Right hindlimb (tissue), 1 donor: ENCODE measurements at places on chromosomes 3 and 15.

GRCh38 chr3:112470788-112471187 is 28.5 kb downstream of the BTLA start:
- DNase-seq, result no peak

GRCh38 chr3:120348065-120348990 is 826 bp downstream of the LRRC58 start:
- DNase-seq, result no peak

DNA sequence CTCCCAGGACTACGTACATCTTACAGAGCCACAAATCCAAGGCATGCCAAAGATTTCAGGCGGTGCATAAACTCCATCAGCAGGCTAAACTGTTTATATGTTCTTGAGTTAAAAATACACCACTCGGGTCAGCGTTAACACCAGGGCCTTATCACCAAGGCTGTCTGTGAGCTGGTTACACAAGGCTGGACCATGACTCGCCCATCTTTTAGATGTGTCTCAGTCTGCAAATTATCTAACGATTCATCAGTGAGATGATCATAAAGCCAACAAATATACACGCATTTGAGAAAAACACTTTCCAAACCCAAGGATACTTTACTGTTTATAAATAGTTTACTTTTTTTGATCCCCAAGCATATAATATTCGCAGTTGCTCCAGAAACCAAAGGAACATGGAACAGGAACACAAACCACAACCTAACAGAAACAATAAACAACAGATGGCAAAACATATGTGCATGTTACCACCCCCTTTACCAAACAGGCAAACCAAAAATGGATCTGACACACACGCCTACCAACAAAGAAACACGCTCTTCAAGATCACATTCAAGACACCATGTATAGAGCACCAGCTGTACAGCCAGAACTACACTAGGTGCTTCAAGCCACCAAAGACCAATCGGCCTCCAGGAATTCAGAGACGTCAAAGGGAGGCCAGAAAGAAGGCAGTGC is 15.4 kb downstream of the LRIG1 start:
- DNase-seq, result no peak

DNA sequence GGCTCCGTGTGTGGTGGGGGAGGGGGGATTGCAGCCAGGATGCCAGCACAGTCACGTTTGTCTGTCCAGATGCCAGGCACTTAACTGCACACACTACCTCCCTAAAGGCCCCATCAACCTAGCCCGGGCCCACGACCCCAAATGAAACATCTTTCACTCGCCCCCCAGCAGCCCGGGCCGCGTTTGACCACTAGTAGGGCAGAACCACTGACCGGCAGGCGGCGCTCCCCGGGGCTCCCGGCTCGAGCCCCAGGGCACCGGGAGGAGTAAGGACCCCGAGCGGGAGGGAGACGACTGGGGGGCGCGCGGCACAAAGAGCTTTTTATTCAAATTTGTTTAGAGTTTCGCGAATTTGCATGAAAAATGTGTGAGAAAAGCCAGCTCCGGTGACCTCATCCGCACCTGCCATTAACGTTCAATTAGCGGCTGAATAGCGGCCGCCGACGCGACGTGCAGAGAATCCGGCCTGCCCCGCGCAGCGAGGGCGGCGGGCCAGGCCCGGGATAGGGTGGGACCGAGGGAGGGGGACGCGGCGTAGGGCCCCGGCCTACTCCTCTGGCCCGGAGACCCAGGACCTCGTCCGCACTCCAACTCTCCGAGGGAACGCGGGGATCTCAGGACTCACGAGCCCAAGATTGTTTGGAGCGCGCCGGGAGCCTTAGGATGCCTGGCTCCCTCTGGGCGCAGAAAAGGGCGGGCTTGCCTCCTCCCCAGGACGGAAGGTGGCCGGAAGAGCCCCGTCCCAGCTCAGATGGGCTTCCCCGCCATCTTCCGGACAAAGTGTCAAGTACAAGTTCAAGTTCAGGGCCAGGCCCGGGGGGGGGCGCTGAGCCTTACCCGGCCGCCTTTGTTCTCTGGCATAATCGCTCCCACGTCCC is 64.9 kb upstream of the POLG start:
- DNase-seq, result no peak

DNA sequence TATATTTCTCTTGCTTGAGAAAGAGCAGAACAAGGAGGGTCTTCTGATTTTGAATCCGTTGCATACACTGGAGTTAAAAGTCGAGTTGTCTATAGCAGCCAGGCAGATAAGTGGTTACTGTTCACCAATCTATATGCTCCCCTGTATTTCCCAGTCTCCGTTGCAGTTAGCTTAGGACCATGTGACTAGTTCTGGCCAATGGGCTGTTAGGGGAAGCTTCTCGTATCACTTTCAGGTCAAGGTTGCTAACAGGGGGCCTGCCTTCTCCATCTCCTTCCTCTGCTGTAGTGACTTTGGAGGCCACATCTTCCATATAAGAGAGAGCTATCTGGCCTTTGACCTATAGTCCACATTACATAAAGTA is 188.5 kb upstream of the KBTBD8 start:
- DNase-seq, result no peak

- DNase-seq, result no peak
Measured at GRCh38 chr3:124142389-124142970, 150.6 kb upstream of the ROPN1 start.

GRCh38 chr3:65126527-65127410 is 439.0 kb upstream of the ADAMTS9 start:
- no peak for DNase-seq

DNA sequence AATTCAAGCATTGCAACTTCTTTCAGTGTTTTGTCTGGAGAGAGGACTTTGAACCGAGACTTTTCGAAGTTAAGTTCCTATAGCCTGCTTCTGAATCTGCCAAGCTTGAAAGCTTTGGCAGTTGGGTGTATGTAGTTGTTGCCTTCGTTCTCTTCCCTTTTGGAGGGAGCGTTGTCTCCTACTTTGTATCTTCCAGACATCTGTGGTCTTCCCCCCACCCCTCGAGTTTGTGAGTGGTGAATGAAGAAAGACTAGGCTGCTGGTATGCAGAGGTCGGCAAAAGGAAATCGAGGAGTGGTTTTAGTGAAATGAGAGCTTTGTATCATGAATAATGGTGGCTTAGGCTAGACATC is 1.3 kb downstream of the CTNNB1 start:
- peak; percentile 52 for DNase-seq

DNA sequence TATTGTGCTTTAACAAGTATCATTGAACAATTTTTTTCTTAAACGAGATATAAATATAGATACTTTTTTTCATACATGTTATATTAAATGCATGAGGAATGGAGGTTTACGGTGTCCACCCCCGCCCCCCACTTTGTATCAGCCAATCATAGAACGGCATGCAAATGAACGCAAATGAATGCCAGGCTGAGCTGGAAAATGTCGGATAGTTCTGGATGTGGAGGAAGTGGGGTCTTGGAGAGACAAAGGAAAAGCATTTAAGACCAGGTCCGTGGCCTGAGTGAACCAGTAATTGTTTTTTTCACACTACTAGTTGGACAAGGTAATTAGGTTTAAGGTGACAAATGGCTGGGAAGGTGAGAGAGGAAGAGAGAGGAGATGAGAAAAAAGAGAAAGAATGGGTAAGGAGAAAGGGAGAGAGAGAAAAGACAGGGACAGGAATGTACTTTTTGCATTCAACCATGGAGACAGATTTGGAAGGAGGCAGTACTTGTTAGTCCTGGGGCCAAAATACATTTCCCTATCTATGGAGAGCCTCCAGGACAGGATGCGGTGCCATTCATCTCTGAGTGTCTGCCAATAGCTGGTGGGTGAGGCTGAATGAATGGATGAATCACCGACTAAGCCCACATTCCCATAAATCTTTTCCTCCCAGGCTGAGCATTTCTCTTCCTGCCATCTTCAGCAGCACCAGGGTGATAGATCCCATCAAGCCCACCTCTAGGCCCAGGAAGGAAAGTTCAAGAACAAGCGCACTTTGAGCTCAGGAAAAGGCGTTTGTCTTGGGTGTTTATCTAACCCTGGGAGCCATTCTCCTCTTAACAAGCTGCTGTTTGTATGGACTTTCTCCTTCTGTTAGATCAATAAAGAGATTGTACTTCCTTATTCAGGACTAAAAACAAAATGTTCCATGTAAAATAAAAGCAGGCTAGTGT is 1.4 kb upstream of the RAD18 start:
- no peak for DNase-seq

- DNase-seq, result no peak
Measured at GRCh38 chr15:90829942-90830440, 38.4 kb upstream of the FURIN start.

DNA sequence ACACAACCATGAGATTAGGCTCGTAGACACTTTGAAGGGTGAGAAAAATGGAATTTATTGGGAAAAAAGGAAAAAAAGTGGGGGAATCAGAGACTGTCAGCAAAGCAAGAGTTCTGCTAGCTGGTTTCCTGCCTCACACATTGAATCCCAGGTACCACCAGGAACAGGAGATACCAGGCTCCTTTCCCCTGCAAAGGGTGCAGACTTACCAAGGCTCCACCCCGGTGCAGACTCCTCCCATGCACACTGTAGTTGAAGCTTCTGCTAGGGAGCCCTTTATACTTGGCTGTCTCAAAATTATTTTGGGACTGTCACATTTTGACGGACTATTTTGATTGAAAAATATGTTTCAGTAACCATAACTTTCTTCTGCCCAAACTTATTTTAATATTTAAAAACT is 819.9 kb upstream of the GBE1 start:
- no peak for DNase-seq

DNA sequence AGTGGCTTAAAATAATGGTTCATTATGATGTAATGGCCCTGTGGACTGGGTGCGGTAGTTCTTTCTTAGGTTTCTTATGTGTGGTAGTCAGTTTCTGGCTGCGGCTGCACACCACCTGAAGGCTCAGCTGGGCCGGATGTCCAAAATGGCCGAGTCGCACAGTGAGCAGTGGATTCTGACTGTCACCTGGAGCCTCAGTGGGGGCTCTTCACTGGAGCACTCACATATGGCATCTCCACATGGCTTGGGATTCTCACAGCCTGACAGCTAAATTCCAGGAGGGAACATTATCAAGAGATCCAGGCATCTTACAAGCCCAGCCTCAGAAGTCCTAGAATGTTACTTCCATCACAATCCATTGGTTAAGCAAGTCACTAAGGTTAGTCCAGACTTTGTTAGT is 26.8 kb upstream of the ALDH1L1 start:
- DNase-seq, result no peak

DNA sequence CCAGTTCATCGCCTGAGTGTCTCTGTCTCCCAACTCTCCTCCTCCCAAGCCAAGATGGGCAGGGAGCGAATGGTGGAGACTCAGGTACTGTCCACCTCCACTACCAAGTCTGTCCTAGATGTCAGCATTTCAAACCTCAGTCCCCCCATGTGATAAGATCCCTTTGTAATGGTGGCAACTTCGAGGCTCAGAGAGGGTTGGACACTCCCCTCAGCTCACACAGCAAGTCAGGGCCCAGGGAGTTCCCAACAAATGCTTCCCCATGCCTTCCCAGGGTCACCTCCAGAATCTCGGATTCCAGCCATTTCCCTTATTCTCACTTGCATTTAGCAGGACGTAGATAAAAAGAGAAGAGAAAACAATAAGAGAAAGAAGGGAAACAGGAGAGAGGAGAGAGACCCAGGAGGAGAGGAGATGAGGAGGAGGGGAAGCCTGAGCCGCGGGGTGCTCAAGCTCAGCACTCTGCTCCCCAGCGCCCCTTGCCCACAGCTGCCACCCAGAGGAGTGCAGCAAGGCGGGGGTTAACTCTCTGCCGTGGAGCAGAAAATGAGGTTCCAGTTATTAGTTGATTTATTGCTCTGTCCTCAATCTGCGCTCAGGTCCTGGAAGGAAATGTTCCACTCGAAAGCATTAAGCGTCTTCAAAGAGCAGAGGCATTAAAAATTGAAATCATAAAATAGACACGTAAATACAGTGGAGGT is 84.1 kb upstream of the LINGO1 start:
- DNase-seq, result no peak

DNA sequence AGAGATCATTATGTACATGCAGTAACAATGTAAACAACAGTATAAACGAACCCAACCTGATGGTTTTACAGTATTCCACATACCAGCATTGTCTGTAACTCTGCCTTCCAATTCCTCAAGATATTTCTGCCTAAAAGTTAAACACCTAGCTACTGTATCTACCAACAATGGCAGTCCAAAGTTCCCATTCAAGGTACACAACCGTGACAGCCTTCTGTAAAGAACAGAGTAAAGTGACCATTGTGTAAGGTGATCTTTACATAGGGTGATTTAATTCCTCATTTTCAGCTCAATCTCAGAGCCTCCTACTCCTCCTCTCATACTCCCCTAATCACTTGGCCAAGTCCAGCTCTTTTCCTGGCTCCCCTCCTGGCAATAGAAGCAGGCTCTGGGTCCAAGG is 10.4 kb downstream of the SECISBP2L start:
- no peak for DNase-seq

GRCh38 chr3:9934235-9934621 is 594 bp downstream of the CRELD1 start:
- no peak for DNase-seq

GRCh38 chr3:8856721-8857120 is 87.3 kb upstream of the OXTR start:
- no peak for DNase-seq

DNA sequence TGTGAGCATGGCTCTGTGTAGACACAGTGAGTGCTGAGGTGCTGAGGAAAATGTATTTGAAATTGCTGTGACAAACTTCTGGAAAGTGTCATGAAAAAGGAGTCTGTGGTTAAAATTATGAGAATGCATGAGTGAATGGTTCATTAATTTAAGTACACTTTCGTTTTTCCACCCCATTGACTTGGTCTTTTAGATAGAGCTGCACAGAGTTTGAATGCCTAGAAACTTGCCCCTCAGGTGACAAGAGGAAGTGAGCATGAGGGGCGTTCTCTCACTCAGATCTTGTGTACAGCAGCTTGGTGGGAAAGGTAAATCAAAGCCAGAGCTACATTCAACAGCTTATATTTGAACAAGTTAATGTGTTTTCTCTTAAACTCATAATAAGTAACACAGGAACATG is 296.8 kb downstream of the WDR72 start:
- DNase-seq, result no peak

DNA sequence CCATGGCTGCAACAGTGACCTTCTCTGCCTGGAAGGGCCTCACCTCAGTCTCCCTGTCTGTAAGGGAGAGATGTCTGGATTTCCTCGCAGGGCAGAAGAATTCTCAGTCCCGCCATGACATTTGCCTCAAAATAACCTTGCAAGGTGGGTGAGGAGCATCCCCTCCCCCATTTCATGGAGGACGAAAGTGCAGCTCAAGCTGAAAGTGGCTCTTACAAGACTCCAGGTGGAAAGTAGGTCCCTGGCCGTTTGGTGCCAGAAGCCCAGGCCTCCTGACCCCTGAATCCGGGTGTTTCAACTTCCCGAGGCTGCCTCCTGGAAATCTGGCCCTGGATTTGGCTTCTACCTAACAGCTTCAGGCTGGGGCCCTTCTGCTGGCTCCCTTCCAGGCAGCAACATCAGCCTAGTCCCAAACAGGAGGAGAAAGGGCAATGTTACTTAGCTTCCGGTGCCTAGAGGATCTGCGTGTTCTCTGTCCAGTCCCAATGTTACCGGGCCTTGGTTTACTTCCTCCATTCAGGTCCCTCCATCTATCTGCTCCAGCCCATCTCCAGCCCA is 769 bp upstream of the CSPG4 start:
- DNase-seq, result no peak
